ENCODE measurements at places on chromosomes 6 and 20.

DNA sequence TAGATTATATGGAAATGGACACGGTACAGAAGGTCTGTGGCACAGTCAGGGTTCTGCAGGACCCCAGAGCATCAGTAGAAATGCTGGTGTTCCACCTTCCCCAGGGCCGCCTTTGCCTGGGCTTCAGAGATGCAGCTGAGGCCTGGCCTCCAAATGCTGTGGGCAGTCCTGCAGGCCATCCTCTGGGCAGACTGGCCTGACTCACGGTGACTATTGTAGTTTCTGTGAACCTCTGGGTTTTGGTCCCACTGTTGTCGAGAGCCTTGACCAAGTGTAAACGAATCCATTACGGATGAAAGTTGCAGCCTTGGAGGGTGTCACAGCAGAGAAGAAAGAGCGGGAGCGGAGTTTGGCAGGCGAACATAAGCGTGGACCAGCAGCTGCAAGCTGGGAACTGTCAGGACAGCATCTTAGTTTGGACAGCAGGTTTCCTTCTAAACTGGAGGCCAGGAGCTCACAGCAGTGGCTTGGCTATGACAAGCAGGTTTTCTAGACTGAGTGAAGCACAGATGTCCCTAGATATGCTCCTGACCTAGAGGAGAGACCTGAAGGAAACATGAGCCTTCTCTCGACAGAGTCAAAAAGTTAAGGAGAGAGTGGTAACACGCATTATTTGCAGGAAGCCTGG lies 46.2 kb upstream of the BCLAF1 start:
- DNase-seq = no peak

GRCh38 chr6:131918650-131919355 lies 32.4 kb downstream of the CCN2 start:
- DNase-seq = no peak

GRCh38 chr6:30544666-30545272 lies 11.5 kb downstream of the GNL1 start:
- peak; percentile 49 for DNase-seq

DNA sequence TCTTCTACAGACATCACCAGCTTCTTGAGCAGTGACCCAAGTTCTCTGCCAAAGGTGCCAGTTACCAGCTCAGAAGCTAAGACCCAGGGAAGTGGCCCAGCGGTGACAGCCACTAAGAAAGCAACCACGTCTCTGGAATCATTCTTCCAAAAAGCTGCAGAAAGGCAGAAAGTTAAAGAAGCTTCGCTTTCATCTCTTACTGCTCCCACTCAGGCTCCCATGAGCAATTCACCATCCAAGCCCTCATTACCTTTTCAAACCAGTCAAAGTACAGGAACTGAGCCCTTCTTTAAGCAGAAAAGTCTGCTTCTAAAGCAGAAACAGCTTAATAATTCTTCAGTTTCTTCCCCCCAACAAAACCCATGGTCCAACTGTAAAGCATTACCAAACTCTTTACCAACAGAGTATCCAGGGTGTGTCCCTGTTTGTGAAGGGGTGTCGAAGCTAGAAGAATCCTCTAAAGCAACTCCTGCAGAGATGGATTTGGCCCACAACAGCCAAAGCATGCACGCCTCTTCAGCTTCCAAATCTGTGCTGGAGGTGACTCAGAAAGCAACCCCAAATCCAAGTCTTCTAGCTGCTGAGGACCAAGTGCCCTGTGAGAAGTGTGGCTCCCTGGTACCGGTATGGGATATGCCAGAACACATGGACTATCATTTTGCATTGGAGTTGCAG lies 15.2 kb downstream of the GTPBP2 start:
- DNase-seq = no peak

DNA sequence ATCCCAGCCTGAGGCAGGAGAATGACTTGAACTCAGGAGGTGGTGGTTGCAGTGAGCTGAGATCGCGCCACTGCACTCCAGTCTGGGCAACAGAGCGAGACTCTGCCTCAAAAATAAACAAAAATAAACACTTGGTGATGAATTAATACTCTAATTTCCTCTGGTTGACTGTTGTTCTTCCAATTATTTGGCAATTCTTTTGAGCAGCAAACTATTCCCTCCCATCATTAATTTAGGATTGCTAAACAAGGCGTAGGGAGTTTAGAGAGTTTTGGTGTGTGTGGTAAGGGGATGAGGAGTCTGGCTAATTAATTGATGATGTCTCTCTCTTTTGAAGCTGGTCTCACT lies 2.7 kb upstream of the ID1 start:
- DNase-seq = no peak

DNA sequence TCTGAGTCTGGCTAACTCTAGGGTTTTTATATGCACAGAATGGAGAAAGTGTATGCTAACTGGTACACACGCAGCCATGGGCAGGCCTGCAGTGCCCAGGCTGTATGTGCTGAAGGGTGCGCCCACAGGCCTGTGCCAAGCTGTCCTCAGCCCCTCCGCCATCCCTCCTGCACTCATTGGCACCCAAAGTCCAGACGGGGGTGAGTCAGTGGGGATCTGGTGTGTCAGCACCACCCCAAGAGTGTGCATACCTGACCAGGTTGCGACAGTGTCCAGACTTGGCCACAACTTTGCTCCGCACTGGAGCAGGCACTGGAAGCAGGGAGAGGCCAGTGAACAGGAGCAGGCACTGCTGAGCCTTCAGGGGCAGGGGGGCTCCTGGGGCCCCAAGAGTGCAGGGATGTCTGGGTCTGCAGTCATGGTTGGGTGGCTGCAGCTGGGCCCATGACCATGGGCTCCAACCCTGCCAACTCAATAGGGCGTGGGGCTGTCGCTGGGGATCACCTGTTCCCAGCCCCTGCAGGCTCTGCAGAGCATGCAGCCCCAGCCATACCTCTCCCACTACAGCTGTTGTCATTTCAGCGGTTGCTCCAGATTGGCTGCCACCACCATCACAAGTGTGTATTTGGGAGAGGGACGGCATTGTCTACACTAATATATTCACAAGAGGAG lies 717.8 kb downstream of the EPHA7 start:
- DNase-seq = no peak

DNA sequence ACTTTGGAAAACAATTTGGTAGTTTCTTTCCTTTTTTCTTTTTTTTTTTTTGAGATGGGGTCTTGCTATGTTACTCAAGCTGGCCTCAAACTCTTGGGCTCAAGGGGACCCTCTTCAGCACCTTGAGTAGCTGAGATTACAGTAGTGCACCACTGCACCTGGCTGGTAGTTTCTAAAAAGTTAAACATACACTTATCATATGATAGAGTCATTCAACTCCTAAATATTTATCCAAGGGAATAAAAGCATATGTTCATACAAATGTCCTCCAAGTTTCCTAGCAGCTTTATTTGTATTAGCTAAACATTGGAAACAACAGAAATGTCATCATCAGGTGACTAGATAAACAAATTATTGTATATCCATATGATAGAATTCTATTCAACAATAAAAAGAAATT lies 213.9 kb downstream of the LRFN2 start:
- no peak for DNase-seq

GRCh38 chr20:4856022-4856755 lies 134.5 kb downstream of the PRND start:
- no peak for DNase-seq

- no peak for DNase-seq
These were observed 8.7 kb downstream of the PLAGL1 start for GRCh38 chr6:143999406-143999805.

GRCh38 chr6:7175462-7175861 lies 67.7 kb downstream of the RREB1 start:
- DNase-seq = no peak

DNA sequence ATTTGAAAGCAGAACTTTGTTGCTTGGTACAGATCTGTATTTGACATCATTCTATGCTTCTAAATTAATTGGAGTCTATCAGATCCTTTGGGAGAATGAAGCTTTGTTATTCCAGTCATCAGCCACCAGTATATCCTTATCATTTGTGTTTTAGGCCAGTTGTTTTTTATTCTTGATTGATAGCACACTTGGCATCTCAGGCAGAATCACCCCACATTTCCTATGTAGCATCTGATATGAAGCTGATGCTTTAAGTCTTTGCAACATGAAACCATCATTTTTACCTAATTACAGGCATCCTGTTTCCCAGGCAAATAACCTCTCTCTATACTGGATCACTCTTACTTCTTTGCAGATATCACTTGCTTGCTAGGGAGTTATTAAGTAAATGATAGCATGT lies 20.7 kb upstream of the RNGTT start:
- no peak for DNase-seq

DNA sequence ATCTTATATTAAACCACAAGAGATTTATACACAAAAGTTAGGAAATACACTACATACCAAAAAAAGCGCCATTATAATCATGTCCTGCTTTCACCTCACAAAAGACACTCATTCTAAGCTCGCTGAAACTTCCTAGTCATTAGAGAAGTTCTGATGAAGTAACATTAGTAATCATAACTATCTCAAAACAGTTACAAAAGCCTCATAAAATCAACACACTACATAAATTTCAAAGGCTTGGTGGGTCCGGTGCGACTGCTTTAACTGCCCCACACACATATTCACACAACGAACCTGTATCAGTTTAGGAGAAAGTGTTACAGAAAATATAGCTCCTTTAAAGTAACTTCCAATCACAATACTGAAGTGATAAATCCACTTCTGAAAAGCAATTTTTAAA lies 1.9 kb downstream of the PHIP start:
- DNase-seq = no peak

Measured in ascending aorta (tissue), 2 donors.